IMR-90 (cell line): ENCODE measurements at places on chromosomes 2 and 18.

GRCh38 chr2:98928242-98928641 is 7.8 kb downstream of the CRACDL start:
- H3K27me3 ChIP-seq, result peaks cover 12% of the 10 kb centered on the region
- no peak overlapping the region for H3K4me3 ChIP-seq
- DNase-seq, result no peak

DNA sequence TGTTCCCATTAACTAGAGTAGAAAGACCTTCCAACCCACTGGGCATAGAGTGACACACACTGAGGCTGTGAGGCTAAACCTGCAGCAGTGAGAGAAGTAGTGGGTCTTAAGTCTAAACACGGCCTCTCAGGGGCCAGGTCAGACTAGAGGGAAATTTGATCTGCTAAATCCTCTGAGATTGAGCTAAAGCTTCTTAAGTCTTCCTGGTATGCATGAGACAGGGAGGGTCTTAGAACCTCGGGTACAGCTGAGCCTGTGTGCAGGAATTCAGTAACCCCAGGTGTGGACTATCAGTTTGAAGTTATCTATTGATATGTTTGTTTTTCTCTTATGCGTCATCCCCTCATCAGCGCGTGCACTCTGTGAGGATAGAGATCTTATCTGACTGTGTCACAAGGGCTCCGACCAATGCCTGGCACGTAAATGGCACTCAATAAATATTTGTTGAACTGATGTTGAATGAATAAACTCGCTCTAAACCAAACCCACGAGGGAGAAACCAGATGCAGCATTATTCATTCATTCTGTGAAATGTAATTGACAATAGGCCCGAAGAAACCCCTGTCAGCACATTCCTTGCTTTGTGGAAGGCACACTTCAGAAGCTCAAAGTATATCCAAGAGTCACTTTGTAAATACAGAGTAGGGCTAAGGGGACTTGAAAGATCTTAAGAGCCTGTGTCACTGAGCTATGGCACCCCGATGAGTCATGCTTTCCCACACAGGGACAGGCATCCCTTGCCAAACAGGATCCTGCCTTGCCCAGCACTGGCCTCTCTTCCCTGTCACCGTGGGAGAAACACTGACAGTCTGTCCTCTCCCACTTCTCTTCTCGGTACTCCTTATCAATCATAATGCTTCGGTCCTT is 21.7 kb upstream of the RAB10 start:
- H3K27me3 ChIP-seq, result no peaks in the 10 kb centered on the region
- peak overlapping the region; percentile 28; the same call in 1 of the 2 replicates for H3K27ac ChIP-seq
- no peak overlapping the region for H3K4me3 ChIP-seq
- peaks cover 16% of the 10 kb centered on the region for H3K4me1 ChIP-seq
- peak; percentile 81 for DNase-seq
- no peaks in the 10 kb centered on the region for H3K36me3 ChIP-seq

GRCh38 chr2:60439219-60439974 is 114.1 kb downstream of the BCL11A start:
- no peaks in the 10 kb centered on the region for H3K27me3 ChIP-seq
- no peak for DNase-seq
- H3K27ac ChIP-seq, result no peak overlapping the region
- no peaks in the 10 kb centered on the region for H3K36me3 ChIP-seq
- H3K4me3 ChIP-seq, result no peak overlapping the region

GRCh38 chr2:15772086-15772595 is 168.2 kb upstream of the MYCN start:
- H3K4me3 ChIP-seq, result no peak overlapping the region
- no peak for DNase-seq
- H3K4me1 ChIP-seq, result no peaks in the 10 kb centered on the region
- no peaks in the 10 kb centered on the region for H3K36me3 ChIP-seq
- H3K27me3 ChIP-seq, result no peaks in the 10 kb centered on the region
